ENCODE measurements at places on chromosomes 7 and 10.

DNA sequence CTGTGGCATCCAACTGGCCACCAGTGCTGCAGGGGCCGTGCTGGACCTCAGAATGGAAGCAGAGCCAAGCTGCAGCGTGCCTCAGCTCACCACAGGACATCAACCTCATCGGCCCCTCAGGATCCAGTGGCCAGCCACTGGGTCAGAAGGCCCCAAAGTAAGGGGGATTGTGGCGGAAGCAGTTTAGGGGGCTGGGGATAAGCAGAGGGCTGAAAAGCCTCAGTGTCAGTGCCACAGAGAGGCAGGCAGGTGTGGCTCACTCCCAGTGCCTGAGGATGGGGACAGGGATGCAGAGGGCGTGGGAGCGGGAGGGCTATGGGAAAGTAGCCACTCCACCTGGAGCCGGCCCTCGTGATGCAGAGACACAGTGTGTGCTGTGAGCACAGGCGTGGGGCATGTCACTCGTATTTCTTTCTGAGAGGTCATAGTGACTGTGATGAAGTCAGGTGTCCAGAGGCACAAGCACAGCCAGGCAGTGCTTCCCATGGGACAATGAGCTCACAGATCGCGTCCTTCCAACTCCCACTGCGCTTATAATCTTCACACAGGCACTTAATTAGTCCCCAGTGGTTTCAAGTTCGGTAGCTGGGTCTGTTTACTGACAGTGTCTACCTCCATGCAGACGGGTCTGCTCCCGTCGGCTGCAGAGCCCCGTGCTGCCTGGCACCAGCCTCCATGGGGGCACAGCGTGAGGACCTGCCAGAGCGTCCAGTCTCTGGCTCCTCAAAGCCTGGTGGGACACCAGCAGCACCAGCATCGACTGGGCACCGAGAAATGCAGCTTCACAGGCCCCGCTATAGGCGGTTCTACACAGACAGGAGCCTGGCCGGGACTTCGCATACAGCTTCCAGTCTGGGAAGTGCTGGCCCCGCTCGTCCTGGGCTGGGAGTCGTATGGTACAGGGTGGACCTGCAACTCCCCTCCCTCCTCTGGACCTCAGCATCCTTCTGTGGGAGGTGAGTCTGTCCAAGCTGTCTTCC lies 42.9 kb upstream of the CNPY1 start:
- no peak for DNase-seq

- DNase-seq: no peak
Observed at GRCh38 chr7:133910761-133911160, 216.4 kb upstream of the LRGUK start.

DNA sequence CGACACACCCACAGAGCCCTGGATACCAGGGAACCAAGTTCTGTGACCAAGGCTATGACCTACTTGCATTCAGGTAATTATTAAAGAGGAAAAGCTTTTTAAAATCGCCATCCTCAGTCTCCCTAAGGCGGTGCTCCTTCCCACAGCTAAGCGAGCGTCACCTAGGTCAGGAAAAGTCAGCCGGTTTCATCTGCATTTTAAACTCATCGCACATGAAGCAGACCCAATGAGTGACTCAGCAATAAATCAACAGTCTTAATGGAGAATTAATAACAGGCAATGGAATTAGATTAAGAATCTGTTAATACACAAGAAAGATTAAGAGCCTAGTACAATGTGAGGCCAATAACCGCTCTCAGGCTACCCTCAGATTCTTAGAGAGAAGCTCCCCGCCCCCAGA lies 59.2 kb downstream of the HSPA12A start:
- DNase-seq: no peak

DNA sequence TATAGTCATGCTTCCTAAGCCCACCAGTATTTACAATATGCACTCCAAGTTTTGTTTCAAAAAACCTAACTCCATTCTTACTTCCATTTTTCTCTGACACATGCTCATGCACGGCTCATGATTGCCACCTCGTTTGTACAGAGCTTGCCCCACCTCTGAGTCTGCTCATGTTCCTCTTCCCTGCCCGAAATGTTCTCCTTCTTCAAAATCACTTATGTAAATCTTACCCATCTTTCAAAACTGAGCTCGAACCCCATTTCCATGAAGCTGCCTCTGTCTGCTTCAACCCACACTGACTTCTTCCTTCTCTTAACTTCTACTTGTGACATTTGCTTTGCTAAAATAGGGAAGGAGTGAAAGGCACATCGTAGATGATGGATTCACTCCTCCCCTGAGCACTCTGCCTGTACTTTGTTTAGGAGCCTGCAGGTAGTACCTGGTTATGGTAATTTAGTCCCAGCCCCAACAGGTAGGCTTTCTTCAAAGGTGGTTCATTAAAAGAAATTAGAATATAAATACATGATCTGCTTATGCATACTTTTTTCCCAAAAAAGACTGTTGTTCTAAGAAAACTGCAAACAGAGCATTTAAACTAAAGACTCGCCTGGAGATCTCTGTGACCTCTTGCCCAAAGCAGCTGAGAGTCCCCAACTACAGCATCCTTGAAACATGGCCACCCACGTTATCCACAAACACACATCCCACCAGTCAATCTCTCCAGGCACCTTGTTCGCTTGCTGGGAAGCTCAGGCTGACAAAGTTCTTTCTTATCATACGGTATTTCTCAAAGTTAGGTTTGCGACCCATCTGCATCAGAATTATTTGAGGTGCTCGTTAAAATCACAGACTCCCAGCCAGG lies 172.0 kb downstream of the DGKI start:
- no peak for DNase-seq

GRCh38 chr7:19670806-19671205 lies 38.0 kb downstream of the POLR1F start:
- peak; percentile 21 for DNase-seq

DNA sequence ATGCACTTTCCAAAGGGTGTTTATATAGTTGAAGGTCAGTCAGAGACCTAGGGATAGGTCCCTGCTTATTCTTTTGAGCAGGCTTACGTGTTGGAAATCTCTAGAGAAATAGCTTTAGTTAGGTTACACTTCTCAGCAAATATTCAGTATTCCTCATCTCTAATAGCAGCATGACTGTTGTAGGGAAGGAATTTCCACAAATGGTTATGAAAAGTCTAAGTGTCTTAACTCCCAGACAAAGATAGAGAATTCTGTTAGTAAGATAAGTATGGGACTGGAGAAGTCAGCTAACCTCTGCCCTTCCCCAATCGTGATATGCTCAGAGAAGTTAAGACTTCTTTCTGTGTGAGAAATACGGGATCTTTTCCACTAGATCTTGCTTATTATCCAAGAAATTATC lies 16.5 kb downstream of the SGPL1 start:
- DNase-seq: no peak

DNA sequence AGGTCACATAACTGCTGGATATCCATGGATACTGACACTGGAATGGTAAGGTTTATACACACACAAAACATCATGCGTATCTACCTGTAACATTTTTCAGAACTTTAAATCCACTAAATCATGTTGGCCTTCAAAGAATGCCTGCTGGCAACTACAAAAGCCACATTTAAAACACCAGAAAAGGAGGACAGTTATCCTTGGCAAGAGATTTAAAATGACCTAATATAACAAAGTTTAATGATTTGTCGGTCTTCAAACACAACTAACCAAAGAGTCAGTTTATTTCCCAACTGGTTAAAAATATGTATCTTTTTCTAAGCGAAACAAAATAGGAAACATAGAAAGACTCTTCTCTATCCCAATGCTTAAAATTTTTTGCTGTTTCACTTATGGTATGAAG lies 24.0 kb downstream of the WAPL start:
- DNase-seq: no peak

- no peak for DNase-seq
Observed at GRCh38 chr10:6743291-6743849, 163.3 kb upstream of the PRKCQ start.

- peak; percentile 66 for DNase-seq
Observed at GRCh38 chr7:76300166-76300731, 2.2 kb upstream of the HSPB1 start.

DNA sequence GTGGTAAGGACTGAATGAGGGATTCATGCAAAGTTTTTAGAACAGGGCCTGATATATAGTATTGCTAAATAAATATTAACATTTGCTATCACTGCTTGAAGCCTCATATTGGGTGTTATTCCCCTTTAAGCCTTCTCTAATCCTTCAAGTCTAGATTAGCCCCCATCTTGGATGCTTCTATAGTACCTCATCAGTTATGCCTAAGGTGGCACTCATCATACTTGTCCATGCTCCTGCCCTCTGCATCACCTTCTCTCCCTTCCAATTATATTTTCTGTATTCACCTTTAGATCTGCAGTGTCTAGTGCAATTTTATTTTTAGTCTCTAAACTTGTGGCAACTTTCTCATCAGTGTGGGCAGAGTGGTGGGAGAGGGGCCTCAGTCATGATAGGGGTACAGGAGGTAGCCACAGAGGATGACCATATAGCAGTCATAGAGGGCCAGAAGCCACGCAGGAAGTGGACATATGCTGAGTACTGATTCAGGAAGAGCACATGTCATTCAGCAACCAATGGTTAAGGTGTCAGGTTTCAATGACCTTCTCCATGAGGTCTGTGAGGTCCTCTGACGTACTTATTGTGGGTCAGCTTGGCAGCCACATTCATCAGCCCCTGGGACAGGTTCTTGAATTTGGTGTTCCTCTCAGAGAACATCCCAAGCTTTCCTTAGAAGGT lies 2.5 kb downstream of the ENTPD1 start:
- DNase-seq: no peak

DNA sequence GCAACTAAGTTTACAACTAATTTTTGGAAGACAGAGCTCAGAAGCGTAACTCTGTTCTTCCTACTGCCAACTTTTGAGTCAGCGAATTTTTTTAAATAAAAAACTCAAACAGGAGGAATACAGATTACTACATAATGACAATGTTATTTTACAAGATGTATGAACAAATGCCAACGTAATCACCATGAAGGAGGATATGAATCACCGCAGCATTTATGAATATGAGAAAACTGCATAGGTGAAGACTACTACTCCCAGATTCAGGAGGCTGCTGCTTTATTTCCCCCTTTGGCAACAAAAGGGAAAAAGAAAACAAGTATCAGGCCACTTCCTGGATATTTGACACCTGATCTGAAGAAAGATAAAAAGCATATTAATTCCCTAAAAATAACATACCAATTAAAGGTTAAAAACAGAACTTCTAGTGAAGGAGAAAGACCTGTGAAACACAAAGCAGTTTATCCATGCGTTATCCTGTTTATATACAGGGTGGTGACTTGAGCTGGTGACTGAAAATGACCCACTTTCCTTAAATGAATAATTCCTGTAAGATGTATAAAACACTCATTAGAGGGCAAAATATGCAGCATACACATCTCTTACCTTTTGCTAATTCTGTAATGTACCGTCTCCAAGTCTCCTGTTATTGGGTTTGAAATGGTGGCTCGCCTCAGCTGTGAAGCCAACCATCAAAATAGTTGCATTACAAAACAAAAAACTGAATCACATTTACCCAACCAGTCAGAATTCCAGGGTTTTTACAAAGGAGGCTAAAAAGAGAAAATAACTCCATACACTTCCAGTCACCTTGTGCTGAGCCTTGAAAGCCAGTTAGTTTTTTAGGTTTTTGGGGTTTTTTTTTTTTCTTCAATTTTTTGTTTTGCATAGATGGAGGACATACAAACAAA lies 52.0 kb downstream of the P4HA1 start:
- peak; percentile 91 for DNase-seq

GRCh38 chr10:62373995-62374861 lies at the start of gene ZNF365:
ZNF365 (plus strand) TSS chr10:62374369; CDS start chr10:62376194, 1,825 bp downstream.
- peak; percentile 69 for DNase-seq

DNA sequence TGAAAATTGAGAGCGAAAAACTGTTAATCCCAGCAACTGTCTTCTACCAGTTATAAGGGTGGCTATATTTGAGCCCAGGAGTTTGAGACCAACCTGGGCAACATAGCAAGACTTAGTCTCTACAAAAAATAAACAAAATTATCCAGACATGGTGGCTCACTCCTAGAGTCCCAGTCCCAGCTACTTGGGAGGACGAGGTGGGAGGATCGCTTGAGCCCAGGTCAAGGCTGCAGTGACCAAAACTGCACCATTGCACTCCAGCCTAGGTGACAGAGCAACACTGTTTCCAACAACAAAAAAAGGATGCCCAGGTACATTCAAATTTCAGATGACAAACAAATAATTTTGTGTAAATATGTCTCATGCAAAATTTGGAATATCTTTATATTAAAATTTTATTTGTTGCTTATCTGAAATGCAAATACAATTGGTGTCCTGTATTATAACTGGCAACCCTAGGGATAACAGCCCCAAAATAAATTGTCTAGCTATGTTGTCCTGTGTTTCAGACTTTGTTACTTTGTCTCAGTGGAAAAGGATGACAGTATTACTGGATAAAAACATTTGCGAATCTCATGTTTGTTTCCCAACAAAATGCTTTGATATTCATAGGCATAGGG lies 26.7 kb downstream of the FAM171A1 start:
- no peak for DNase-seq

GRCh38 chr10:29951441-29951931 lies 107.9 kb downstream of the JCAD start:
- no peak for DNase-seq

GRCh38 chr7:41292487-41292886 lies 410.4 kb downstream of the INHBA start:
- DNase-seq: no peak

DNA sequence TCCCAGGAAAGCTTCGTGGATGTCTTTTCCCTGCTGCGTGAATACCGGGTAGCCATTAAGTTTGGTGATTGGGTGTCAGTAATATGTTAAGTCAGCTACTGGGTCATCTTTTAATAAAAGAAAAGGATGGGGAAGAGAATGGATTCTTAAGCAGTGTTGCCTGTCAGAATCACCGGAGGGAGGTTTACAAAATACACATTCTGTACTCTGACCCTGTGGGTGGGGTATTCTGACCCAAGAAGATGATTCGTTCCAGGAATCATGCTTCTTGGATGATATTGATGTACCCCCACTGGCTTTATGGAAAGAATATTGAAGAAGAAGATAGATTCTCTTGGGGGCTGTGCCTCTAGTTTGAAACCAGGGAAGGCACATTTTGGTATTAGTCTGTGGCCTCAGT lies 18.3 kb downstream of the SGPL1 start:
- DNase-seq: no peak

DNA sequence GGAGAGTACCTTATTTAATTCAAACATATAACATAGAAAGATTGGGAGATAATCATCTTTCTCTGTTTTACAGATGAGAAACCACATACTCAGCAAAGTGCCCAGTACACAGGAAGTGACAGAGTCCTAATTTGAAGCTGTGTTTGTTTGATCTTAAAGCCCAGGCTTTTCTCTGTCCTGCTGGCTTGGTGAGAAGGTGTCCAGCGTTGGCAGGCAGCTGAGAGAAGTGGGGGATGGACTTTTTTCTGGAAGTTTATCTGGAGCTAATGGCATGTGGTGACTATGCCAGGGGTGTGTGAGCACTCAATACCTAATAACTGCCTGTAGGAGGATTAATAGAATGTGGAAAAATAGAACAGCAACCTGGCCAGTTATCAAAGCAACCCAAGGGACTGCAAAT lies 60.8 kb downstream of the NPSR1 start:
- DNase-seq: no peak

DNA sequence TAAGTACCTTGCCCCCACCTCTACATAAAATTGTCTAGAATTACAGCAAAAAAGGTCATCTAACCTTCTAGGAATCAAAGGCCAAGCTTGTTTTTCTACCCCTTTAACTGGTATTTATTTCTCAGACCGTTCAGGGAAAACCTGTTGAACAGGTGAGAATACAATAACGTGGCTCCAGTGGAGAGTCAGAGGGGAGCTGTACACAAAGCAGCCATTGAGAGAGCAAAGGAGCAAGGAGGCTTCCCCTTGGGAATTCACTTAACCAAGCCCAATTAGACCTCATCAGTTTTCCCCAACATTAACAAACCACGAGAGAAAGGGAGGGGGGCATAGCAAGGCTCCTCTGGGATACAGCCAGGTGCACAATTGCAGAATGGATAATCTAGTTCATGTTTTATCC lies 101.9 kb downstream of the ELMO1 start:
- no peak for DNase-seq
